ENCODE measurements at places on chromosomes 5 and 9.

- DNase-seq: no peak
Observed at GRCh38 chr9:69115621-69116020, 58.5 kb upstream of the TJP2 start.

DNA sequence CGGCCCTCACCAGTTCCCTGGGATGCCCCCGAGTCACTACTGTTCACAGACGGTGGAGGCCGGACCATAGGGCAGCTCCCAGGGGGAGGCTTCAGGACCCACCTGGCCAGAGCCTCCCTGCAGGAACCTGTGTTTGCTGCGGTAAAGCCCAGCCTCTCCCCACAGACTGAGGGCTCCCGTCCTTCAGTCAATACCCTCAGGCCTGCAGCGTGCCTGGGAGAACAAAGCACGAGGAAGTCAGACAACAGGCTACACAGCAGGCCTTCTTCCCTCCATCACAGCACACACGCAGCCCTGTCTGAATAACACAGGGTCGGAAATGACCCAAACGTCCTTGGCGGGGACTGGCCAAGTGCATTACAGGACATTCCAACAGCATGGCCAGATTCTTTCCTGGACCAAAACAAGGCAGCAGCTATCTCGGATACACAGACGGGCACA is 34.4 kb downstream of the COL23A1 start:
- DNase-seq: no peak

GRCh38 chr9:1554081-1555035 is 460.8 kb upstream of the SMARCA2 start:
- no peak for DNase-seq

DNA sequence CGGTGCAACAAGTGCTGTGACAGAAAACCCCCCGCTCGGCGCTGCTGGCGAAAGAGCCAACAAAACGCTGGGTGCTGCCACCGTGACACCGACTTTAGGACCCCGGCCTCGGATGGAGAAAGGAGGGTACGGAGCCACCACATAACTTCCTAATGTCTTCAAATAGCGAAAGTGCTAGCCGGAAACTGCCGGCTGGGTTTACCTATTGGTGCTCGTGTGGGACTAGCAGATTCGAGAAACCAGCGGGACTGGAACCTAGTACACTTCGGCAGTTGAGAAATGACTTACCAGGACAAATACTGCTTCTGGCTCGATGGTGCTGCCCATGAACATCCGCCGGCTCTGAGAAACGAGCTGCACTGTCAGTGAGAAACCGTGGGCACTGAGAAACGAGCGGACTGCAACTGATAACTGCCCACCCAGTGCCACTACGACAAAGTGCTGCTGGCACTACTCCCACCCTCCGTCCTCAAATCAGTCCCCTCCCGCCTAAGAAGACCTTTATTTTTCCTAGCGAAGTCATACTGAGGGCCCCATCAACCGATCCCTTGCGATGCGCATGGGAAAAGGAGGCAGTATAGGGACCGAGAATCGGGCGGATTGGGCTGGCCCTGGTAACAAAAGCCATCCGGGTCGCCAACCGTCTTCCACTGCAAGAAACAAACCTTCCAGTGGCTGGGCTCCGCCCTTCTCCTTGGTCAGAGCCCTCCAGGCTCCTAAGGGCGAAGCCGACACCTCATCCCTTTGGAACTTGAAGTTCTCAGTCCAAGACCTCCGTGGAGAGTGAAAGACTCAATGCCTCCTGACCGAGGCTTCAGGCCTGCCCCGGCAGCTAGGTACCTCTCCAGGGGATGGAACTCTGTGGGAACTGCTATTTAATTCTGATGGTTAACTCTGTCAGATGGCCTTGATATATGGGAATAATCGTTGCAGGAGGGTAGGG is 27.0 kb upstream of the ANXA2R start:
- DNase-seq: peak; percentile 79

DNA sequence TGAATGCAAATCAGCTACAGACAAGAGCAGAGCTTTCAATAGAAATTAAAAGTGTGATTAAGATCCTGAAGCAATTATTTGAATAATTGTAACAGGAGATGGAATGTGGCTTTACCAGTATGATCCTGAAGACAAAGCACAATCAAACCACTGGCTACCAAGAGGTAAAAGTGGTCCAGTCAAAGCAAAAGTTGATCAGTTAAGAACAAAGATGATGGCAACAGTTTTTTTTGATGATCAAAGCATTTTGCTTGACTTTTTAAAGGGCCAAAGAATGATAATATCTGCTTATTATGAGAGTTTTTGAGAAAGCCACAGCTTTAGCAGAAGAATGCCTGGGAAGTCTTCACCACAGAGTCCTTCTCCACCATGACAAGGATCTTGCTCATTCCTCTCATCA is 409.2 kb downstream of the CSNK1G3 start:
- DNase-seq: no peak

- no peak for DNase-seq
Observed at GRCh38 chr9:17117372-17117771, 17.5 kb upstream of the CNTLN start.

- no peak for DNase-seq
Observed at GRCh38 chr9:124140941-124141568, 116.7 kb upstream of the NEK6 start.

DNA sequence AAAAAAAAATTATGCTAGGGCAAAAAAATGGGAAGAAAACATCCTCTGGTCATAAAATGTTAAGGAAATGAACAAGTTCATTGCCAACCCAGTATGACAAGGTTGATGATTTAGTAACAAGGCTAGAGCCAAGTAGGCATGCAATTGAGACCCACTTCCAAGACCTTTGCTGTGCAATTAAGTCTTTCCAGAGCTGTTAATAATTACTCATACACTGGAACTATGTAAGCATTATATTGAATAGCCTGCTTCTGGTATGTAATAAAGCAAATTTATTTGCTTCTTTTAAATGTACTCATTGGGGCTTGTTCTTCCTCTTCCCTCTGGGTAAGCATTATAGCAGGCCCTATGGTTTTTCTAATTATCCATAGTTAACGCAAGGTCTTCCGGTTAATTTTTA is 32.5 kb upstream of the SNAPC3 start:
- no peak for DNase-seq

GRCh38 chr5:10577371-10578292 is 13.8 kb downstream of the ANKRD33B start:
- no peak for DNase-seq

- DNase-seq: no peak
Observed at GRCh38 chr5:124650147-124650561, 96.3 kb downstream of the ZNF608 start.

DNA sequence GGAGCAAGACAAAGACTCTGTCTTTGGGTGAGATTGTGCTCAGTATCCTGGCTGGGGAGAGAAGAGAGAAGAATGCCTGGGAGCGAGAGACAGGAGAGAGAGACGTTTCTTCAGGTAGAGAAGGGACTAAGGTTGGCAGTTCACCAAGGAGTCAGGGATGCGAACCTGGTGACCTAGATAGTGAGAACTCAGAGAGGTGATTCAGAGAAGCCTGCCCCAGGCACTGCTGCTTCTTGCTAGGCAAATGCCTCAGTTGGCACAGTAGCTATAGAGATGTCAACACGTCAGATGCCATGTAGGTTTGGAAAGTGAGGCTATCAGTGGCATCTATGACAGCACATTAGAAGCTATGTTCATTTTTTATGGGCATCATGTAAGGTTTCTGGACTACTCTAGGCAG is 231.6 kb upstream of the VLDLR start:
- no peak for DNase-seq

GRCh38 chr5:69007726-69008368 is 86.0 kb upstream of the SLC30A5 start:
- peak; percentile 35 for DNase-seq

- no peak for DNase-seq
Observed at GRCh38 chr5:141846031-141846430, 32.2 kb downstream of the PCDH1 start.

- no peak for DNase-seq
Observed at GRCh38 chr9:108270051-108270450, 585.7 kb downstream of the ACTL7B start.

GRCh38 chr5:65779643-65780042 is 57.6 kb downstream of the NLN start:
- no peak for DNase-seq

DNA sequence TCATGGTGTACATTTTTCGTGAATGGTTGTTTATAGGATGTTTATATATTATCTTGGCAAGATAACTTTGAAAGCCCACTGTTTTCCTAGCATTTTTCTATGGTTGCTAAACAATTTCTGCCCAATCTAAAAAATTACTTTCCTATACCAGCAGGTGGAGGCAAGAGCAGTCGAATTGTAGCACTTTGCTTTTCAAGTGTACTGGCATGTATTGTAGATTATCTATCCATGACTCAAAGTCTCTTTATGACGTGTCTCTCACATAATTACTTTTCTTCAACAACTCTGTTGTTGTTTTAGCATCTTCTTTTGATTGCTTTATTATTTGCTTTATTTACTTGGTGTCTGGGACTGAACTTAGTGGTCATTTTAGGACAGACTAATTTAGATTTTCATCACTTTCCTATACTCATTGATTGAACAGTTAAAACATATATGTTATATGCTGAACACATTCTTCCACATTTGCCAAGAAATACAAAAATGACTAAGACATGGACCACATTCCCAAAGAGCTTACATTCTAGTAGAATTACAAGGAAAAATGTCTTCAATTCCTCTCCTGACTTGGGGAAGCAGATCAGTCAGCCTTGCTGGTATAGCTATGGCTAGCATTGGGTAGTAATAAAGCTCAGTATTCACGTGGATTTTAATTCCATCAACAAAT is 20.7 kb downstream of the NLN start:
- no peak for DNase-seq

DNA sequence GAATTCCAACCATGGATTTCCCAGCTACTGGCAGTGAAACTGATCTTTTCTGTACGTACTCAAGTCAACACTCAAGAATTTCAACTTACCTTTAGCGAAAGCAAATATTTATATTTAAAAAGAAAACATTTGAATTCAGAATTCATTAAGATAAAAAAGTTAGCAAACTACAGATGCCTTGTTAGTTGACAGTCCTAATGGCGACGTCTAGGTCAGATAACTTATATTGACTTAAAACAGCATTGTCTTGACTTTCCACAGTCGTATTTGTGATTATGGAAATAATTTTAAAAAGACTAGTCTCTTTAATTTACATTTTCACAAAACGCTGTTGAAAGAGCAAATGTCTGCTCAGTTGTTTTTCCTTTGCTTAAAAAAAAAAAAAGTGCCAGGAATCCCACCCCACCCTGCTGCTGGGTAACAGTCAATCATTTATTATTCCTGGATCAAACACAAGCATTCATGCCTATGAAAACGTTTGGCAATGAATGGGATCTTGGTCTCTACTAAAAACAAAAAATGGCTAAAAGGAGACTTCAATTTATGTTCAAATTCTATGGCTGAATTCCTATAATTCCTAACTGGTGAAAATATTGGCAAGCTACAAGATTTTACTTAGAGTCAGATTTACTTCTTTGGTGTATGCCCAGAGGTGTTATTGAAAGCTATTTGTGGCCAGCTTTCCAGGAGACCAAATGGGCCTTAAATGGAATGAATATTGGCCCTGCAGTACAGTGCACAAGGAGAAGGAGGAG is 22.0 kb downstream of the OR2S2 start:
- DNase-seq: no peak

DNA sequence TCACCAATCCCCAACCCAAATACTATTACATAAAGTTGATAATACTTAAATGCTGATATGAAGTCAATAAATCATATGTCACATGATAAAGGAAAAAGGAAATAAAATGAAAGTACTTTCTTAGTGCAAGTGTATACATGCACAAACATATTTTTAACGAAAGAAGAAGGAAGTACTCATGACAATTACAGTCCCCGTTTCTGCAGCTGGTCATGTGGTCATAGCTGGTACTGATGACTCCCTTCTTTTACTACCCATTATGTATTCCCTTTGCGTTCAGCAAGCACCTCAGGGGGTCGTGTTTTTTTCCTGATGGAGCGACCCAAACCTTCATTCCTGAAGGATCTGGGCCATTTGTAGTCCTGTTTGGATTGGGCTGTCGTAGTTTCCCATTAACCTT is 27.3 kb downstream of the CENPP start:
- no peak for DNase-seq

GRCh38 chr9:109579191-109579948 is 81.3 kb upstream of the PTPN3 start:
- no peak for DNase-seq

DNA sequence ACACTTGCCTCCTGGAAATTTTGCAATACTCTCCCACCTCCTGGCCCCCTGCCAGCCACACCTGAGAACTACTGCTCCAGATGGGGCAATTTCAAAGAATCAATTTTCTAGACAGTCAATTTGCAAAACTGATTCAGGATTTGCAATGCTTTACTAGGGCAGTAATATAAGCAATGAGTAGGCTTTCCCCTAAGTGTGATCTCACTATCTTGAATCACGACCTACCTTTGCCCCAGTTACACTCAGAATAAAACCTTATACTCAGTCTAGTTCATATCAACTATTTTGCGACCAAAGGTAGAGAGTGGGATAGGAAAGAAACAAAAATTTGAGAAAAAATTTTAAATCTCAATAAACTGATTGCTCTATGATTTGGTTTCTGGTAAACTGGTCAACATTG is 54.4 kb downstream of the DROSHA start:
- no peak for DNase-seq

DNA sequence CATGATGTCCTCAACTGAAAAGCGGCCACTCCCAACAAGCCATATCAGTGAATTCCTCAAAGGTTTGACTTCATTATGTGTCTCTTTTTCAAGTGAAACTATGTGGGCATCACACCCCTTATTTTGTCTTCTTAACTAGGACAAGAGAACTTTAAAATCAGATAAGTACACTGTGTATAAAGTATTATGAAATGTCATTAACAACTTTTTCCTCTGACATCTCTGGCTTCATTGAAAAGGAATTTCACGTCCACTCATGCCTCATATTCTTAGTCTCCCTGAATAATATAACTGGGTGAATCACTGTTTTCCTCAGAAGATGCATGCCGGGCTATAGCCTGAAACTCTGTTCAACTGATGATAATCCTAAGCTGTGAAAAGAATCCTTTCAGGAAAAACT is 415.8 kb downstream of the ACTL7B start:
- no peak for DNase-seq

DNA sequence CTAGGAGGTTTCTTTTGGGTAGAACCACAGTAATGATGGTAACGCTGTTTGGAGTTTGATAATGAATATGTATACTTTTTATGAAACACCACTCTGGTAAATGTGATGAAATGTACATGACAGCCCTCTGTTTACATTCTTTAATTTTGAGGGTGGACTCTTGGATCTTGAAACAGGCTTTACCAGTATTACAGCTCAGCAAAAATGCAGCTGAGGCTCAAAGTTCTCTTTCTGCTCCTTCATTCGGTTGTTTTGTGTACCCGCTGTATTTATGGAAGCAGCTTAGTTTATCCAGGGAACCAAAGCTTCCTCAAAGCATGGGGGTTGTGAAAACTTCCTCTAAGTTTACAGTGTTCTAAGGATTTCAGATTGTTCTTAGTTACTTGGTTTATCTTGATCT is 11.1 kb downstream of the GAPVD1 start:
- no peak for DNase-seq

GRCh38 chr5:57710126-57710525 is 227.5 kb upstream of the ACTBL2 start:
- no peak for DNase-seq

GRCh38 chr5:113450462-113450861 is 15.7 kb upstream of the TSSK1B start:
- no peak for DNase-seq
